ENCODE measurements at places on chromosomes 13 and 19.

DNA sequence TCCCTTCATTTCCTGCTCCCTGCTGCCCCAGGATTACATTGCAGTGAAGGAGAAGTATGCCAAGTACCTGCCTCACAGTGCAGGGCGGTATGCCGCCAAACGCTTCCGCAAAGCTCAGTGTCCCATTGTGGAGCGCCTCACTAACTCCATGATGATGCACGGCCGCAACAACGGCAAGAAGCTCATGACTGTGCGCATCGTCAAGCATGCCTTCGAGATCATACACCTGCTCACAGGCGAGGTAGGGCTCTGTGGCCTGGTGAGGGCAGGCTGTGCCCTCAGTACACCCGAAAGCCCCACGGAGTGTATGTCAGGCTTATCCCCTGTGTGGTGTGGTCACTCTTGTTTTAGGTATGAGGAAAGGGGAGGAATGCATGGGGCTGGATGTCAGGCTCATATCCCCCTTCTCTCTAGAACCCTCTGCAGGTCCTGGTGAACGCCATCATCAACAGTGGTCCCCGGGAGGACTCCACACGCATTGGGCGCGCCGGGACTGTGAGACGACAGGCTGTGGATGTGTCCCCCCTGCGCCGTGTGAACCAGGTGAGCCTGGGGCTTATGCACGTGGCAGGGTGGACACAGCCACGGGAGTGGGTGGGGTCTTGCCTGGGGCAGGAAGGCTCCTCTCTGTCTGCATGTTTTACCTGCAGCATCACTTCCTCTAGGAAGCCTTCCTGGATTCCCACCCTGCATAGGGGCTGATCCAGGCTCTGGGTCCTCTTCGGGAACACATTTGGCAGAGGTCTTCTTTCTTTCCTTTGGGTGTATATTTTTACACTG is 2.3 kb upstream of the RNF225 start:
- no peak for DNase-seq

DNA sequence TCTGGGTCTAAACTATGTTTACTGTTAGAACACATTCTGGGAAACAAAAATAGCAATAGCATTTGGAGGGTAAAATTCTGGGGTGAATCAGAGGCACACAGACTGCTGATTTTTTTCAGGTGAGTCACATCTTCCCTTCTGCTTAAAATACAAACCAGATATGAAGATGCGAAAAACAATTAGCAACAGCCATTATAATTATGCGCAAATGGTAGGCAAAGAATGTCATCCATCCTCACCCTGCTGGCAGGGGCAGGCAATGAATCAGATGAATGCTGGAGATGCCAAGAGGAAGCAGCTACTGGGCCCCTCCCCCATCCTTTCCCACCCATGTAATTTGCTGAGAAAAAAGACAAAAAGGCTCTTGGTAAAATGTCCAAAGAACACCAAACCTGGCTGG is 282.9 kb downstream of the KLF5 start:
- DNase-seq = no peak

GRCh38 chr19:16205205-16206045 is 7.7 kb downstream of the AP1M1 start:
- DNase-seq = no peak

- no peak for DNase-seq
Measured at GRCh38 chr19:16306728-16307402, 17.8 kb upstream of the KLF2 start.

- DNase-seq = no peak
Measured at GRCh38 chr13:48919751-48920150, 56.0 kb upstream of the FNDC3A start.

DNA sequence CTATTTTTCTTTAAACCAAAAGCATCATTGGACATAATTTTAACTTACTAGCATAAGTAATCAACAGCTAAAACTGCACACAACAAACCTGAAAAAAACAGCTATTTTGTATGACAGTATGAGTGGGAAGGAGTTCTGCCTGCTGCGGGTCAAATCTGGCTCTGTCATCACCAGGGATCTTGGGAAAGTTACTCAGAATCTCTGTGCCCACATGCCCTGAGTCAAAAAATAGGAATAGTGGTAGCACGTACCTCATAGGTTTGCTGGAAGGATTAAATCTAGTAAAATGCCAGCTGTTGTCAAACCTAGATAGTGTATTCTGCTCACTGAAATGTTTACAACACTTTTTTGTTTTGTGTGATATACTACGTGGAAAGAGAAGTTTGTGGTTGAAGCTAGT is 1.1 kb downstream of the CLN5 start:
- DNase-seq = no peak

DNA sequence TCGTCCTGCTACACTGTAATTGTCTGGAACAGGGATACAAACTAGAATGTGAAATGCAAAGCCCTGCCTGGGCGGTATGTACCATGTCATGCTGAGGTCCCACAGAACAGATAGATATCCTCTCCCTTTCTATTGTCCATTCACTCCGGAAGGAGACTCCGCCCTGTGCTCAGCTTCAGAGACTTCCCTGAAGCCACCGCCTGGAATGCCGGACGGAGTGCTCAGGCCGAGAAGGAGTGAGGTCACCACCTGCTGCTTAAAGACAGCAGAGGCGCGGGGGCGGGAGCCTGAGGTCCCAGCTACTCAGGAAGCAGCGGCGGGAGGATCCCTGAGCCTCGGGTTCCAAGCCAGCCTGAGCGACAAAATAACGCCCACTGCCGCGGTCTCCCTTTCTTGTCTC is 890 bp upstream of the ZNF611 start:
- DNase-seq = peak; percentile 74

DNA sequence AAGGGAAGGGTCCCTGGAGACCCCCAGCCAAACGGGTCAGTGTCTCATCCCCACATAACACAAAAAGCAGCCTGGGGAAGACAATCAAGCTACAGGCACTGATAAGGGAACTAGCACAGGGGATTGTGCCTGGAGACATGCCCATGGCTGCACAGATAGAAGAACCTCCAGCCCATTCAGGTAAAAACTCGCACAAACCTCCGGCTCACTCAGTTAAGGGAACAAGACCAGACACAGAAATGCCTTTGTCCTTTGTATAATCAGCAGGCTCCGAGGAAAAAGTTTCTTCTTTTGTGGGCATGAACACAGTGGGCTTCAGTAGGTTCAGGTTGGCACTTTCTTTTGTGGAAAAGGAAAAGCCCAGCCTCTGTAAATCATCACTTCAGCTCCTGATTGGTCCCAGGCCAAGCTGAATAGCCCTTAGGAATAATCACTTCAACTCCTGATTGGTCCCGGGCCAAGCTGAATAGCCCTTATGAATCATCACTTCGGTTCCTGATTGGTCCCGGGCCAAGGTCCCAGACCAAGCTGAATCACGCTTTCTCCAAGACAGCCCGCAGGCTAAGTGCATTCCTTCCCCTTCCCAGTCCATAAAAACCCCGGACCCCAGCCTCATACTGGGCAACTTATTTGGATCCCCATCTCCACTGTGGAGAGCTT is 5.0 kb upstream of the ZNF230 start:
- no peak for DNase-seq

GRCh38 chr13:72820156-72820897 is 38.4 kb downstream of the PIBF1 start:
- DNase-seq = no peak

DNA sequence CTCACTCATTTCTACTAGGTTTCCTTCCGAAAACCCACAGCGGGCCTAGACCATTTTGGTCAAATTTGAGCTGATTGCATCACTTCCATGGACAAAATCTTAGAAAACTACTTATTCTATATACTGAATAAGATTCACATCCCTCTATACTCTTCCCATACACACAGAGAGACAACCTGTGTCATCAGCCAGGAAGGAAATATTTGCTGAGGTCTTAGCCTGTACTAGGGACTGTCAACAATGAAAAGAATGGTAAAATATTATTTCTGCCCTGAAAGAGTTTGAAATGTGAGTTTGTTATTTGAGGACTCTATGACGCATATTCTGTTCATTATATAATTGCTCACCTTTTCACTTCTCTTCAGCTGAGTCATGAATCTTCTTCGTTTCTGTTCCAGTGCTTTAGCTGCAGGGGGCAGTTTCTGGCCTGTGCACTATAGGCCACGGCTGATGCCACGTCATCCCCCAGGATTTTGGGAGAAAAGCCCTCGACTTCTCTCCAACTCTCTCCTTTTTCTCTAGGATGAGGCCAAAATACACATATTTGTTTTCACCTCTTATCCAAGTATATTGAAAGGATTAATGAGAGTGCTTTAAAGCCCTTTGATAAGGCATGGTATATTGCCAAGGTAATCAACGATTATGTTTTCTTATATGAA is 47.7 kb downstream of the GSX1 start:
- DNase-seq = no peak

DNA sequence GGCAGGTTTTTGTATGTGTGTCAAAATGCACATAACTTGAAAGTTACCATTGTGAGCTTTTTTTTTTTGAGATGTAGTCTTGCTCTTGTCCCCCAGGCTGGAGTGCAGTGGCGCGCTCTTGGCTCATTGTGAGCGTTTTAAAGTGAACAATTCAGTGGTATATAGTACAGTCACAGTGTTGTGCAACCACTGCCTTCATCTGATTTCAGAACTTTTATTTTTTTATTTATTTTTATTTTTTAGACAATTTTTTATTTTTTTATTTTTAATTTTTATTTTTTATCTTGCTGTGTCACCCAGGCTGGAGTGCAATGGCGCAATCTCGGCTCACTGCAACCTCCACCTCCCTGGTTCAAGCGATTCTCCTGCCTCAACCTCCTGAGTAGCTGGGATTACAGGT is 15.0 kb downstream of the SLC25A42 start:
- DNase-seq = no peak

DNA sequence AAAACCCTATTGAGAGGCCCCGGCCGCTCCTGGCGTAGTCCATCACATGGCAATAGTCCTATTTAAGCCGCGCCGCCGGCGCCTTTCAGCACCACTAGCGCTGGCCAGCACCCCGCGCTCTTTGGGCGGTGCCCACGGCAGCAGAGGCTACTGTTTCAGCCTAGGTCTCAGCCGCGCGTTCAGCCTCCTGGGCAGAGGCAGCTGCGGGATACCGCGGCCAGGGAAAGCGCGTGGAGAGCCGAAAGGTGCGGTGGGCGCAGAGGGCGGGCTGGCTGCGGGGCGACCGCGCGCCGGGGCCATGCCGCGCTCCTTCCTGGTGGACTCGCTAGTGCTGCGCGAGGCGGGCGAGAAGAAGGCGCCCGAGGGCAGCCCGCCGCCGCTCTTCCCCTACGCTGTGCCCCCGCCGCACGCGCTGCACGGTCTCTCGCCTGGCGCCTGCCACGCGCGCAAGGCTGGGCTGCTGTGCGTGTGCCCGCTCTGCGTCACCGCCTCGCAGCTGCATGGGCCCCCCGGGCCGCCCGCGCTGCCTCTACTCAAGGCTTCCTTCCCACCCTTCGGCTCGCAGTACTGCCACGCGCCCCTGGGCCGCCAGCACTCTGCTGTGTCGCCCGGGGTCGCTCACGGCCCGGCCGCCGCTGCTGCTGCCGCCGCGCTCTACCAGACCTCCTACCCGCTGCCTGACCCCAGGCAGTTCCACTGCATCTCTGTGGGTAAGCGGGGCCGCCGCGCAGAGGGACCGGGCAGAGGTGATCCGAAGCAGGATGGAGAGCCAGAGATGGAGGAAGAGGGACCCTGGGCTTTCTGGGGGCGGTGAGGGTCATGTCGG is at the start of gene GSX1:
TSS of gene GSX1 (plus strand) at position 91 of the 826 bp plus-strand sequence. CDS start at position 299, 208 bp downstream.
- DNase-seq = no peak

- no peak for DNase-seq
Measured at GRCh38 chr19:32676186-32676894, 692 bp downstream of the RGS9BP start.

DNA sequence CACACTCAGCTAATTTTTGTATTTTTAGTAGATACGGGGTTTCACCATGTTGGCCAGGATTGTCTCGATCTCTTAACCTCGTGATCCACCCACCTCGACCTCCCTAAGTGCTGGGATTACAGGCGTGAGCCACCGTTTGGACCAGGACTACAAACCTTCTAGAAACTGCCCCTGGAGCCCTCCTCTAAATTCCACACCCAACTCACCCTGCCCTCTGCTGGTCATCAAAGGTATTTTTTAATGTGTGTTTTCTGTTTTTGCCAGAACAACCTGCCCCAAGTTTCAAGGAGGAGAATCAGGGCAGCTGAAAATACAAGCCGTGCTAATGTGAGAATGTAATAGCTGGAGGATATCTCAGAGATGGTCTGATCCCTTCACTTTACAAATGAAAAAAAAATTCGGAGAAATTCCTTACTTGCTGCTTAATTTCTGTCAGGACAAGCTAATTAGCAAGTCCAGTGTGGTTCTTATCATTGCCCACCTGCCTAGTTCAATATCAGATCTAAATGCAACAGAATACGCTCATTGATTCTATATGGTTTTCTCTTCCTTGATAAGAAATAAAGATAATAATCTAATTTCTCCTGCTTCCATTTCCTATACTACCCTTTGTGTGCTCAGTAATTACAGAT is 4.1 kb downstream of the ATP8A2 start:
- no peak for DNase-seq

- DNase-seq = no peak
Measured at GRCh38 chr13:30308548-30308947, 1.2 kb upstream of the KATNAL1 start.

GRCh38 chr19:38386971-38387549 is 774 bp downstream of the GGN start:
- DNase-seq = no peak

DNA sequence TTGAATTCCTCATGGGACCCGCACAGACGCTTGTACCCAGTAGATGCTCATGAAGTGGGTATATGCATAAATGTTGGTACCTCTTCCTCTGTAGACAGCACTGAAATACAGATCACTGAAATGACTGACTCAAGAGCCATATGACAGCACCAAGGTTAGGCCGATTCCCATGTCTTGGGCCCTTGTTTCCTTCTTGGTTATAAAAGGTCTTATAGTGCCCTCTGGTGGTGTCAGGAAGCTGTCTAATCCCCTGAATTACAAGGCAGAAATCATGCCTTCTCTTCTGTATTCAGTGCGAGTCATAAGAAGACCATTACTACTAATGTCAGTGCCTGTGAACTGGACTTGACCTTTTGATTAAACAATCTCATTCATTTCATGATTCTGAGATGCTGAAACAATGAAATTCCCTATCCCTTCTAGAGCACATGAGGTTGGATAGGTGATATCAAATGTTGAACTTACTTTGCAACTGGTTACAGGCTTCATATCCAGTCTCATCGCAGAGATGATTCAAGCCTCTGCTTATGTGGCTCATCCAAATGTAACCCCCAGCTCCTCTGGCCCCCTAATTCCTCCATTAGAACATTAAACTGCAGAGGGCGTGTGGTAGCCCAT is 59.7 kb downstream of the SPATA13 start:
- peak; percentile 52 for DNase-seq

DNA sequence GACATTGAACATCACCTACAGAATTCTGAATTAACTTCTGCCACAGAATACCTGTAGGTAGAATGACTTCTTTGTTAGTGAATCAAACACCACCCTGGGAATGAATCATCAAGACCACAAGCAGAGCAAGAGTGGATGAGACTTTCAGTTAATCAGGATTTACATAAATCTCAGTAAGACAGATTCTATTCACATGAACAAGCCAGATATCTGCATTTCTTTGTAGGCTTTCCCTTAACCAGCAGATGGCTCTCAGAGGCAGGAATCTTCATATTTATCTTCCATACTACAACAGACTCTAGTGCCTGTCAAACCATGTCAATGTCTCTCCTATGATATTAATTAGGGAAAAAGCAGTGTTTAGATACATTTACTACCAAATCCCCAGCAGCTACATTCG is 412.1 kb downstream of the KLF12 start:
- no peak for DNase-seq

- DNase-seq = no peak
Measured at GRCh38 chr13:66915596-66916185, 314.4 kb downstream of the PCDH9 start.

Measured in iPS DF 6.9 (cell line).